ENCODE measurements at places on chromosomes 11 and 22.

GRCh38 chr11:71490044-71490730, 36.9 kb upstream of the KRTAP5-7 start:
- DNase-seq, result no peak

GRCh38 chr11:125079151-125079877, 16.2 kb downstream of the SLC37A2 start:
- no peak for DNase-seq

DNA sequence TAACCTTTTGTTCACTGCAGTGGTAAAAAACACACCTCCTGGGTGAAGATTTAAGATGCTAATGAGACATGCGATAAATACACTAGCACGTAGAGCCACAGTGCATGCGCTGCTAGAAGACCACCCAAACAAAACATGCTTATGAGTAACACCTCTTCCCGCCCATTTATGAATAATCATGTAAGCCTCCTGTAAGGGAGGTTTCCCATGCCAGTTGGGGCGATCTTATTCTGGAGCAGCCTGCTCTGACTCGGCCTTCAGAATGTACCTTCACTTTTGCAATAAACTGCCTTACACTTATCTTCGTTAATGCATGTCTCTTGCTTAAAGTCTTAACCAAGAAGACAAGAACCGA, 18.1 kb upstream of the SCARF2 start:
- DNase-seq, result no peak

GRCh38 chr11:75633409-75634066, 35.3 kb downstream of the MAP6 start:
- DNase-seq, result no peak

- DNase-seq, result no peak
Observed at GRCh38 chr11:87397011-87397865, 359.5 kb downstream of the TMEM135 start.

GRCh38 chr11:125086633-125087296, 23.7 kb downstream of the SLC37A2 start:
- DNase-seq, result no peak

- DNase-seq, result no peak
Observed at GRCh38 chr11:128902515-128903066, 11.4 kb downstream of the KCNJ5 start.

DNA sequence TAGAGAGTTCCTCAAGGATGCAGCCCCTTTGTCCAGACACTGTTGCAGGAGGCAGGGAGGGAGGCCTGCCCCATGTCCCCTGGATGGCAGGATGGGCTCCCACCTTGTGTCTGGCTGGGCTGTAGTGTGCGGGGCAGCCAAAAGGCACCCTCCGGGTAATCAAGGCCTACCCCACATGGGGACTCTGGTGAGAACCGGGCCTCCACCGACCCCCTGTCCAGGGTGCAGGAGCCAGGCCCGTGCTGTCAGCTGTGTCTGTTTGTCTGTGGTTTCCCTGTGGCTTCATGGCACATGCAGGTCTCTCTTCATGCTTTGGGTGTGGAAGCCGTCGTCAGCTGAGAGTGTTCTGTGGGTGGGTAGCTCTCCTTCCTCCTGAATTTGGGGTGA, 1240.9 kb downstream of the BRD1 start:
- DNase-seq, result no peak

DNA sequence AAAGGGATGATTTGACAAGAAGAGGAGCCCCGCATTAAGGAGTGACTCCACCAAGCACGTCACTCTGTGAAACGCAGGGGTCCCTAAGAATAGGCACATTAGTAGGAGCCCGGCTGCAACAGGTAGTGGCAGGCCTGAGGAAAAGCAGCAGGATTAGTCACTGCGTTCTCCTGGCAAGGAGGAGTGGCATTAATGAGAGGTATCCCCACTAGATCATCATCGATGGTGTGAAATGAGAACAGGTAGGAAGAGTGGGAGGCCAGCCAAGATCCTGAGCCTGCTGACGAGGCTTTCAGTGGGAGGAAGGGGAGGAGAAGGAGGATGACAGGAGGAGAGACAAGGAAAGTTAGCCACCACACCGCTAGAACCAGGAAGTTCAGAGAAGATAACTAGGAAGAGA, 38.6 kb downstream of the NRXN2 start:
- no peak for DNase-seq

DNA sequence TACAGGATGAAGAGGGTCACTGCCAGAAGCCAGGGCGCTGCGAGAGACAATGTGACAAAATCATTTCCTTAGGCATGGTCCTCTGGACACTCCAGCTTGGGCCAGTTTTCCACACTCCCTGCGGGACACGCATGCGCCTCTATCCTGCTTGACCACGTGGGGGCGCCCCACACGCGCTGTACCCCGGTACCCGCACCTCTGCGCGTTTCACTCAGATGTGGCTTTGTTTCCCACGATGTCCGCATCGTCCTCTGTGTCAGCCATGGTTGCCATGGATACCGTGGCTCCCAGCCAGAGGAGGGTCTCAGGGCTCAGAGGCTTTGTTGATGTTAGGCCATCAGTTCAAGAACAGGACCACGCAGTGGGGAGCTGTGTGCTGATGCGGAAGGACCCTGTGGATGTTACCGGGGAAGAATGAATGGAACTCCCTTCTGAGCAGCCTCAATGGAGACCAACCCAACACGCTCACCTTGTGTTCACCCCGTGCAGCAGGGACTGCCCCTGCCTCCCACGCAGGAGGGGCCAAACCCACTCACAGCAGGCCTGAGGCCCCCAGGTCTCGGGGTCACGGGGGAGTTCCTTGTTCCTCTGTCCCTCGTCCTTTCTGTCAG, 101.1 kb upstream of the SLC22A12 start:
- peak; percentile 10 for DNase-seq

DNA sequence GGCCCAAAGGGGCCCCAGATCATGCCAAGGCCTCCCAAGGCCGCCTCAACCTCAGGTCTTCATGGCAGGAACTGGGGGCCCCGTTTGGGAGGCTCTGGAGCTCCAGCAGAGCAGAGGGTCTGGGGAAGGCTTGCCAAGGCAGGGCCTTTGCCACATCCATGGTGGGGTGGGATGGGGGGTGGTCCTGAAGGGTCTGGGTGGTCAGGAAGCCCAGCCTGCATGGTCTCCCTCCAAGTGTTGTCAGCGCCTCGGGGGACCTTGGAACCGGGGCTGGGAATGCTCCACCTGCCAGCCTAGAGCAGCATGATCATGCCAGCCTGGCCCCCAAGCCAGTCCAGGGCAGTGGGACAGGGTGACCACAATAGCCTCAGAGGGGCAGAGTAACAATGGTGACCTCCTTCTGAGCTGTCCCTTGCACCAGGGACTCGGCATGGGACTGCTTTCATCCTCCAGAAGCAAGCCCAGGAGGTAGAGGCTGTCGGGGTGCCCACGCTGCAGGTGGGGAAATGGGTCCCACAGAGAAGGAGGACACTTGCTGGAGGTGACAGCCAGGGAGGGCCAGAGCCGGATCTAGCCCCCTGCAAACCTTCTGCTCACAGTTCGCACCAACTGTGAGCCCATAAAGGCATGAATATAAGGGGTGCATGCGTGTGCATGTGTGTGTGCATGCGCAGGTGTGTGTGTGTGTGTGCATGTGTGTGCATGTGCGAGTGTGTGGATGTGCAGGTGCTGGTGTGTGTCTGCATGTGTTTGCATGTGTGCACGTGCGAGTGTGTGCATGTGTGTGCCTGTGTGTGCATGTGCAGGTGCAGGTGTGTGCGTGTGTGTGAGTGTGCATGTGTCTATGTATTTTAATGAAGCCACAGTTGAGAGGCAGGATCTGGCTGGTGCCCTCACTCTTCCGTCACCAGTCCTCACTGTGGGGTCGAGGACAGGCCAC, 63.8 kb downstream of the MYEOV start:
- no peak for DNase-seq

DNA sequence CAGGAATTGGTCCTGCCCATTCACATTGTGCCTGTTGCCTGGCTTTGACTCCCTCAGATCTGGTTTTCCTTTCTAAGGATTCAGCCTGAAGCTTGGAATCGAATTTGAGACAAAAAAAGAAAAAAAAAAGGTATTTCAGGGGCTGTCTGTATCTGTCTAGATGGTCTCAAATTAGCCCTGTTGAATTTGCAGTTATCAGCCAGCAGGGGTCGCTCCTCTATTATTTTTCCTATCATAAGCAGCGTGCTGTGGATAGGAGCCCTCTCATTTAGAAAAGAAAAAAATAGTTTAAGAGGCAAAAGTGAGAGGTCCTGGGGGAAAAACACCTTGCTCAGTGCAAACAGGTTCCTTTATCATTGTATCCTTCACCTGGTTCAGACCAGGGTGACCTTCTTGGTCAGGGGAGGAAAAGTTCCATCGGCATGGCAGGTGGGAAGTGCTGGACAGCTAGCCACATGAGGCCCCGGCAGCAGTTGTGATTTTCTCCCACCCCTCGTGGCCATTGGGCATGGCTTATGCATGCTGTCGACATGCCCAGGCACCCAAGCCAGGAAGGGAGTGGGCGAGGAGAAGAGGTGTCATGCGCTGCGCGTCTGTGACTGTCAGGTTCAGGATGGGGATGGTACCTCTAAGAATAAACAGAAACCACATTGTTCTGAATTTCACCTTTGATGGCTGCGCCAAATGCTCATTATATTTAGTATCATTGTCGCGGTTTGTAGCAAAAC, 13.1 kb downstream of the OR5AK2 start:
- DNase-seq, result no peak

DNA sequence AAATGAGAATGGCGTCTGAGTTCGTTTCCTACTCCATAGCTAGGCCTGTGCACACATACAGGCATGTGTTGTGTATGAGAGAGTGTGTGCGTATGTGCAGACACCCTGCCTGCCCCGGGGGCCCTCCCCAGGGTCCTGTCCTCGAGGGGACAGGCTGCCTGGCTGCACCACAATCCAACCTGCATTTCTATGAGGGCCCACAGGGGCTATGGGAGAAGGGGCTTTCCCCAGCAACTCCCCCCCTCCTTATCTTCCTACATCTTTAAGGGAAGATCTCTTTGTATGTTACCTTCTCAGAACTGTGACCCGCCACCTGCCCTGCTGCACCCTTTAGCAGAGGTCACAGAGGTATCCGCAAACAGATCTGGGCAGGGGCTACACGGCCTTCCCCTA, 14.9 kb downstream of the ADORA2A start:
- no peak for DNase-seq

DNA sequence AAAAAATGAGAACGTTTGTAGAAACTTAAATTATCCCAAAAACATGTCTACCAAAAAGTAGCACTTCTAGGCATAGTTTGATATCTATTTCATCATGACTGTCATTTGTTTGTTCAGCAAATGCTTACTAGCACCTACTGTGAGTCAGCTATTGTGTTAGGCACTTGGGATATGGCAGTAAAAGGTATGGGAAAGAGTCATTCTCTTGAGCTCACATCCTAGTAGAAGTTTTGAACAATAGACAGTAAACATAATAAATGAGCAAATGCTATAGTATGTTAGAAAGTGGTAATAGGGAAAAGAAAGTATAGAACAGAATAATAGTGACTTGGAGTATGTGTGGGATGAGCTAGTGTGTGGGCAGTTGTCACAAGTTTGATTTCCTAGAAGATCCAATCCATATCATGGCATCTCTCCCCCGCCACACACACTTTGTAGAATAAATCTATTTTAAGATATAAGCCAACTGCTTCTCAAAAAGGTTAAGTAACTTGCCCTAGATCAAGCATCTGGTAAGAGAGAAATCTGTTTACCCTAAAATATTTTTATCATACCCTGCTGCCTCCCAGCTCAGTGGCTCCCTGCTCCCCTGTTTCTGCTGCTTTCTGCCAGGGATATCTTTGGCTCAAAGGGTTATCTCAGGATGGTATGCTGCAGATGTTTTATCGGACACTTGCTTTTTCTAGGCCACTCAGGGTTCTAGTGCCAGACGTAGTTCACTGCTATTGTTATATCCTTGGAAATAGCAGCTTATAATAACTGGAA, 129.7 kb downstream of the NCAM1 start:
- DNase-seq, result no peak

DNA sequence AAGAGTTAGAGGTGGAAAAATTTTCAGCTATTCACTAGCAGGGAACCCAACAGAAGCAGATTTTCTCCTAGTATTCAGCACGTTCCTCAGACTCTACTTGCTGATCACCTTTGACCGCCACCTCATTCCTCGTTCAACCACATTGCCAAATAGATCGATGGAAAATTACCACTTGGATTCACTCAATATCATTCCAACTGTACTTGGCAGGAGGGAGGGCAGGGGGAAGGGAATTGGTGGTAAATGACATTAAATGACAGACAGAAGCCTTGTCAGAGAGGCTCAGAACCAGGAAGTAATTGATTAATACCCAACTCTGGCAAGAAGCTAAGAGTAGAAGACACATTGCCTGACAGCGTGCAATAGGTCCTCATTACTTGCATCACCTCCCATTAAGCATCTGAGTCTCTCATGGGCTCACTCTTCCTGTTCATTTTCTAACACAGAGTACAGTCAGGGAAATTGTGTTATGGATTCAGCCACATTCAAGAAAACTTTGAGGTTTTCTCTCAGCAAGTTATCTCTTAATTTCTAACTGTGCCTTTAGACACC, 240.5 kb upstream of the FAT3 start:
- no peak for DNase-seq

DNA sequence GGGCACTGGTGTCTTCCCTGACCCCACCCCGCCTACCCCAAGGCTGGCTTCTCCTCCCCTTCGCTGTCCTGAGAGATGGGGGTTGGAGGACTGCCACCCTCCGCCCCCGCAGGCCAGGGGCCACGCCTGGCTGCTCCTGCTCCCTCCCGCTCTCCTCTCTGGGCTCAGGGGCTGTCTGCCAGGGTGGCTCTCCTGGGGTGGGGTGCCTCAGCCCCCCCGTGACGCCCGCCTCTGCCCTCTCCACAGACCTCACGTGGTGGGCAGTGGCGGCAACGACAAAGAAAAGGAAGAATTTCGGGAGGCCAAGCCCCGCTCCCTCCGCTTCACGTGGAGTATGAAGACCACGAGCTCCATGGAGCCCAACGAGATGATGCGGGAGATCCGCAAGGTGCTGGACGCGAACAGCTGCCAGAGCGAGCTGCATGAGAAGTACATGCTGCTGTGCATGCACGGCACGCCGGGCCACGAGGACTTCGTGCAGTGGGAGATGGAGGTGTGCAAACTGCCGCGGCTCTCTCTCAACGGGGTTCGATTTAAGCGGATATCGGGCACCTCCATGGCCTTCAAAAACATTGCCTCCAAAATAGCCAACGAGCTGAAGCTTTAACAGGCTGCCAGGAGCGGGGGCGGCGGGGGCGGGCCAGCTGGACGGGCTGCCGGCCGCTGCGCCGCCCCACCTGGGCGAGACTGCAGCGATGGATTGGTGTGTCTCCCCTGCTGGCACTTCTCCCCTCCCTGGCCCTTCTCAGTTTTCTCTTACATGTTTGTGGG, 8.1 kb downstream of the RCOR2 start:
- no peak for DNase-seq

DNA sequence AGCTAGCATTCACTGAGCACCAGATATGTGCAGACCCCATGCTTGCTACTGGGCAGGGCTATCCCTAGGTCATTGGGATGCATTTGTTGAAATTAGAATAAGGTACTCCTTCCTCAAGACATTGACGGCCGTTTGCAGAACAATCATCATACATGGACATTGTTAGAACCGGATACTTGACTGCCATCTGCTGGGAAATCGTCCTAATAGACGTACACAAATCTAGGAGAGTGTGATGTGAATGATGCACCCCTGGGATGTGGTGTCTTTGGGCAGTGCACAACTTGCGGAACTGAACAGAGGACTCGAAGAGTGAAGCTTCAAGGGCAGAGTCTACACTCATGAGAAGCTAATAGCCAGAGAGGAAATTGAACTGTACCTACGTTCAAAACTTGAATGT, 35.9 kb downstream of the MYO18B start:
- no peak for DNase-seq

- DNase-seq, result no peak
Observed at GRCh38 chr11:6414874-6415328, 4.0 kb downstream of the APBB1 start.
